ENCODE measurements at places on chromosomes 1 and 21.

DNA sequence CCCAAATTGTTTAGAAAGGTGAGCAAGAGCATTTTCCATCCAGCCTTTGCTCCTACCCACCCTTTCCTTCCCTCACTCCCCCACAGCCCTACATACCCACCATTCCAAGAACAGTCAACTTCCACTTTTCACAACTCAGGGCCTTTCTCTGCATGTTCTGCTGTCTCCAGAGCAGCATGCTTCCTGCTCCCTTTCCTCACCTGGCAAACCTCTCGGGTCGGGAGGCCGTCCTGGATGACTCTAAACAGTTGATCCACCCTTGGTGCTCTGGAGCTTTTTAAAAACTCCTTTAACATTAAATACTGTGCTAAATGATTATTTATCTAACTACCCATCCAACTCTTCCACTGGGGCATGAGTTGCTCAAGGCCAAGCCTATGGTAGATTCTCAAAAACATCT lies 200.6 kb downstream of the SETD4 start:
- no peak for DNase-seq

DNA sequence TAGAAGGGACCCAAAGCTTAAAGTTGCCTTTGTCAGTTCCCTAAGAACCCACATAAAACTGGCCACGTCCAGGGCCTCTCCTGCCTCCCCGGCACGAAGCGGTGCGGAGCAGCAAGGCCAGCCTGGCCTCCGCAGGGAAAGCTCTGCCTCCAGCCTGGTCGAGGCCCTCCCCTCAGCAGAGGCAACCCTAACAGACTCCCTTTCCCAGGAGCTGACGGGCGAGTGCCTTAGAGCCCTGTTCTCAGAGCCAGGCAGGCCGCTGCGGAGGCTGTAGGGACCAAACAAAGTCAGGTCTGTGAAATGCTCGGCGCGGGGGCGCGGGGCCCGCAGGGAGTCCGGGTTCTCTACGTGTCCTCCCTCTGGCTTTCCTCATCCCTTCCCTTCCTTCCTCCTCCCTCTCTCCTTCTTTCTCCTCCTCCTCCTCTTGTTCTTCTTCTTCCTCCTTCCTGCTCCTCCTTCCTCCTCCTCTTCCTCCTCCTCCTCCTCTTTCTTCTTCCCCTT lies 40.7 kb downstream of the RIPK4 start:
- no peak for DNase-seq

GRCh38 chr1:3902571-3903091 lies 2.6 kb upstream of the C1orf174 start:
- DNase-seq, result no peak

- peak; percentile 76 for DNase-seq
Observed at GRCh38 chr1:44213222-44214112, at the start of gene DMAP1. Gene DMAP1 (plus strand): TSS chr1:44213471. CDS start chr1:44213754, 283 bp downstream.

GRCh38 chr1:228515200-228515834 lies 28.1 kb downstream of the RNF187 start:
- peak; percentile 14 for DNase-seq

DNA sequence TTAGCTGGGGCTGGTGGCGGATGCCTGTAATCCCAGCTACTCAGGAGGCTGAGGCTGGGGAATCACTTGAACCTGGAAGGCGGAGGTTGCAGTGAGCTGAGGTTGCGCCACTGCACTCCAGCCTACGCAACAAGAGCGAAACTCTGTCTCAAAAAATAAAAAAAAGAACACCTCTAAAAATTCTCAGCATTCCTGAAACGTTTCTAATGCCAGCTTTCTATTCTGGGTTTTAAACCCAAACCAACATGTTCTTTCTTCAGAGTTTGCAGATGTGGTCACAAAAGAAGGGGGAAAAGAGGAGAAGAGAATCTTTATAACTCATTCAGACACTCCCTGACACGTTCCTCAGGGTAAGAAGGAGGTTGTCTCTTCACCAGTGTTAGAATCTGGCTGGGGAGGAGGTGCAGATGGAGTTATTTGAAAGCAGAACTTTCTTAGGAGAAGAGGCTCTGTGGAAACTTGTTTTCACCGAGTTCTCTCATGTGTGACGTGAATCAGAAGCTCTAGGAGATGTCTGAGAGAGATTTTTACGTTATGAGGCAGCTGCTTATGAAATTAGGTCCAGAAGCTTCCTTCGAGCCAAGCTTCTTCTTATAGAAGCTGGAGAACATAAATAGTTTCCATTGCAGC lies 17.8 kb upstream of the CNR2 start:
- DNase-seq, result no peak

GRCh38 chr1:10862743-10863335 lies 66.4 kb upstream of the CASZ1 start:
- no peak for DNase-seq

- DNase-seq, result no peak
Observed at GRCh38 chr1:1784933-1785332, 6.7 kb upstream of the NADK start.

- DNase-seq, result no peak
Observed at GRCh38 chr1:222794656-222795474, 20.0 kb upstream of the DISP1 start.

- no peak for DNase-seq
Observed at GRCh38 chr21:33839806-33840205, 75.8 kb downstream of the ATP5PO start.

GRCh38 chr1:108592030-108592759 lies 32.3 kb downstream of the EEIG2 start:
- no peak for DNase-seq

DNA sequence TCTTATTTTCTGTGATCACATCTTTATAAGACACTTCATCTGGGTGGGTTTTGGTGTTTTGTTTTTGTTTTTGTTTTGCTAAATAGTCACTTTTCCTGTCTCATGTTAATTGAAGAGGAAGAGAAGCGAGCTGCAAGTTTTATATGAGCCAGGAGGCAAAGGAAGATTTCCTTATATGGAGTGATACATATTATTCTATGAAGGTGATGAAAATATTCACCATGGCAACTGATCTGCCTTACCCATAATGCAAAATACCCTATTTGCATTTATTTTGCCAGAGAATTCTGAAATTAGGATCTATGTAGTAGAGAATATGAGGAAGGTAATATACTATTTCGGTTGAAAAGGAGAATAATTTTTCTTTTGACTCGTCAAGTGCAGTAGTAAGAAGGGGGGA lies 13.9 kb downstream of the CXADR start:
- no peak for DNase-seq

DNA sequence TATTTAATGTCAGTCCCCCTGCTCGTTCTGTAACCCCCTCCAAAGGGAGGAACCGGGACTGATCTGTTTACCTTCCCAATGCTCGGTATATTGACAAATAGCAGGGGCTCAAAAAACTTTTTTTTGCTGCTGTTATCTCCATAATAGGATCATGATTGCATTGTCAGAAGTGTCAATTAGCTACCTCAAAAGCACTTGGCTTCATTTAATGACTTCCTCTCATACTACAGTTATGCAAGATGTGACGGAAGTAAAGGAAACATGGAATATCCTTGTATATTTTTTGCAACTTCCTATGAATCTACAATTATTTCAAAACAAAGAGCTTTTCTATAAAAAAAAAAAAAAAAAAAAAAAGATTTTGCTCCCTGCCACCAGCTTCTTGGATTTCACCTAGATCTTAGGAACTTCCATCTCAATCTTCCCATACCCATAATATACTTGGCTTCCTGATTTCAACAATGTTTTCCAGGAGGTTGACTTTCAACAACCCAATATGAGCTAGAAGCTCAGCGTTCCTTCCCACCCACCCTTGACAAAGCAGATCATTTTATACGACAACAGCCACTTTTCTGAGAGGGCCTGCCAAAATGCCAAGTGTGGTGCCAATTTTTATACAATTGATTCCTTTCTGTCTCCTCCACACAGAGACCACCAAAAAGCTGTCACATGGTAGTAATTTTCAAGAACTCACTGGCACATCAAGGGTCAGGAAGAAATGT lies 71.7 kb downstream of the SETD4 start:
- no peak for DNase-seq

DNA sequence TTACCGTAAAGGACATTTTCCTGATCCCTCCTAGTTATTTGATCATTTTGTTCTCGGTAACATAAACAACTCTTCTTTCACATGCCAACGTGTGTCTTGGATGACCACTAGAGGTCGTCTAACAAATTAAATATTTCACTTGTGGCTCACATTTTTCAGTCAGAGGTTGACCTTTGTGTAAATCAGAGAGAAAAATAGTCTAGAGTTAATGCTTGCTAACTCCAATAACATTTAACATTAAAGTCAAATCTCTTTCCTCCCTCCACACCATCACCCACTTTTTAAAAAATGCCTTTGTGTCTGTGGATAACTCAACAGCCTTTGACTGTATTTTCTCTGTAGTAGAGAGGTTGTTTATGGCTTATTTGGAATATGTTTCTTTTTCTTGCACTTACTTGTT lies 220.5 kb upstream of the B3GALT2 start:
- no peak for DNase-seq

- DNase-seq, result no peak
Observed at GRCh38 chr1:16315437-16315836, 36.8 kb downstream of the FBXO42 start.

GRCh38 chr1:205858141-205858961 lies 8.4 kb upstream of the PM20D1 start:
- DNase-seq, result no peak

- no peak for DNase-seq
Observed at GRCh38 chr21:18294100-18294499, 49.5 kb downstream of the CHODL start.

DNA sequence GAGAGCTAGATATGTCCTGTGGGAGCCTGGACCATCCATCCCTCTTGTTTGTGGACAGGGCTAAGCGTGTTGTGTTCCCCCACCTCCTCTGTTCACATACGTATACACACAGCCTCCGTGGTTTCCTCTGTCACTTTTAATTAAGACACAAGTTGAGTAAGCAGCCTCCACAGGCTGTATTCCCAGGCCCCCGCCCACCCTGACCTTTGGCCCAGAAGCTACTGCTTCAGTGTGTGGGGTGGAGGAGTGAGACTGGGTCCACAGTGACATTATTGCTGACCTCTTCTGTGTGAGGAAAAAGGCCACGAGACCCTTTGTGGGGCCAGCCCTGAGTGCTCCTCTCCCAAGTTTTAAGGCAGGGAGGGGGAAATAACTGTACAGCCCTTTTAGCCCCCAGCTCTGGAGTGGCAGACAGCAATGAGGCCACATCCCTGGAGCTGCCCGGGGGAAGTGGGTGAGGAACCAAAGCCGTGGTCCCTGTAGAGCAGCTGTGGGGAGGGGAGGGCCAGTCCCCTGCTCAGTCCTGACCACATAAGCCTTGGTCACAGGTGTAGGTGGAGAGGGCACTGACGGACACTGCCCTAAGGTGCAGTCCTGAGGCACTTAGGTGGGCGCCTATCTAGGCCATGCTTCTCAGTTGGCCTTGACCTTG lies 4.4 kb downstream of the ELOVL1 start:
- DNase-seq, result no peak

- DNase-seq, result no peak
Observed at GRCh38 chr1:236734141-236734765, 48.0 kb downstream of the ACTN2 start.

All from activated gamma-delta T cell treated with anti-CD3 and anti-CD28 coated beads, Interleukin-2, amount 50 U/mL, for 16 hours (primary cell).